ENCODE measurements at places on chromosomes 2 and 18. TPM values are rescaled to one million over a fixed set of nuclear protein-coding genes. Genes with fewer than 3 reads are reported as not detected.
A peak's percentile ranks its signal among the peaks of the same experiment; 100 is the strongest.

- no peak for DNase-seq
Measured at GRCh38 chr2:134594399-134594798, 124.4 kb downstream of the TMEM163 start.

DYTN gene
- polyA plus RNA-seq: not detected

DNA sequence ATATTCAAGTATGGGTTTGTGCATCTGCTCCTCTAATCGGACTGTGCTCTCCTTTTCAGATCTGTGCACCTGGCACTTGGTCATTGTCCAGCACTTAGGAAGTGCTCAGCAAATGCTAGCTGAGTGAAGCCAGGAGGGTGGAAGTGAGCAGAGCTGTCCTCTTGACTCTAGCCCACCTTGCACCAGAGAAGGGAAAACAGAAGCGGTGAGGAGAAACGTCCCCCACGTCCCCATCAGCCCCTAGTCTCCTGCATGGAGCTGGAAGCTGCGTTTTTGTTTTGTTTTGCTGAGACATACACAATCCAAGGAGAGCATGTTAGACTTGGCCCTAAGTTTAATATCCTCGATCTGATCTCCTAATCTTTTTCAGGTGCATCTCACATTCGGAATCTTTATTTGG, 73.6 kb downstream of the EN1 start:
- DNase-seq: no peak

- no peak for DNase-seq
Measured at GRCh38 chr2:97931118-97931857, 64.5 kb downstream of the TMEM131 start.

ABCG5 gene
- not detected for polyA plus RNA-seq

DNA sequence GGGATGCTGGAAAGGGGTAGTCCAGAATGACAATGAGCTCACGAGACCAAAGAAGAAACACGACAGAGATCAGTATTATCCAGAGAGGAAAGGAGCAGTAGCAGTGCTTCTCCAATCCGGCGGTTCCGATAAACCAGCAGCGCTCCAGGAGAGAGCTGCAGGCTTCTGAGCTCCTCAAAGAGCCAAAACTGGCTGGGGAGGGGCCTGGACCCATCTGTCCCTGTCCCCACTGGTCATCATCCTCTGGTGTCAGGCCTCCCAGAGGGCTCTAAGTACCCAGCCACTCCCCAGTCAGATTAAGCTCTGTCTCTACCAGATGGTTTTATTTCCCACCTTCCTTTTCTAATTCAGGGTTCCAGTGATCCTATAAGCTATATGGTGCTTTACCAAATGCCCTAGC, 23.2 kb downstream of the DNAJC27 start:
- DNase-seq: no peak

GRCh38 chr2:173692068-173692467, 273.1 kb downstream of the SP3 start:
- peak; percentile 73 for DNase-seq

OBSL1 gene
- 183 TPM for polyA plus RNA-seq

KLHL41 gene
- polyA plus RNA-seq: 3,726 TPM

DNA sequence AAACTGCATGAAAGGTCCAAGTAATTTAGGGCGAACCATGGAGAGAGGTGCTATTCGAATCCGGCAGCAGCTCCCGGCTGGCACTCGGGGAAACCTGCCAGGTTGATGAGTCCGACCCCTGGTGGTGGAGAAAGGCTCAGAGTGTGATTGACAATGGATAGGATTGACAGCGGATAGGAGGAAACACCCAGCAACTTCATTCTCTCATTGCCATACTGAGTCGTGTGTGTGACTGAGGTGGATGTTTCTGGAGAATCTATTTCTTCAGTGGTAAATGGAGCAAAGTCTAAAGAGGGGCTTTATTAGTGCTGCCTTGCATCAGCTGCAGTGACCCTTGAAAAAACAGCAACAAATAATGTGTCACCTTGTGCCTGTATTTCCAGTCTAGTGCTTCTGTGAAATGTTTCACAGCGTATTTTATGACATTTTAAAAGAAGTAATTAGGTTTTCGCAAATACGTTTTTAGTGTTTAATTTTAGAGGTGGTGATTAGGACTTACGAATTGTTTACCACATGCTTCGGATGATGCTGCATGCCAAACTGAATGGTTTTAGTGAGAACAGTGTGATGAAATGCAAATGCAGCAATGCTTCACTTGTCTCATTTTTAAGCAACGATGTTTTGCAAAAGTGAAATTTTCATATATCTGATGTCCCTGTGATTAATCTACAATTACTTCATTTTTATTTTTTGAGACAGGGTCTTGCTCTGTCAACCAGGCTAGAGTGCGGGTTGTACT, 102.0 kb downstream of the DCDC2C start:
- no peak for DNase-seq

C1GALT1C1L gene
- 1.3 TPM for polyA plus RNA-seq

DNA sequence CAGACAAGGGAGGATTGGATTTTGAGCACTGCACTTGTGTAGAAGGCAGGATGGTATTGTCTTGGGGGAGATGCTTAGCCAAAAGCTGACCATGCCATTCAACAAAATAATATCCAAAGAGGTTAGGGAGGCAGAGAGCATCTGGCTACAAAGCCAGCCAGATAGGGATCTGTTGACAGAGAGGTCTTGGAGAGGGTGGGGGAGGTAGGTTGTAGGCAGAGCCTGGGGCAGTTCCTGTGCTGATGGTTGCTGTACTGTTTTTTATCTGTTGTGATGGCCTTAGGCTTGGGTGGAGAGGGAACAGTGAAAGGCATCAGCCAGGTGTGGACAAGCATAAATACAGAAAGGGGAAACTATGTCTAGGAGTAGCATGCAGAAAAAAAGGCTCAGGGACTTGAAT, 100.9 kb downstream of the AQP4 start:
- no peak for DNase-seq

DNA sequence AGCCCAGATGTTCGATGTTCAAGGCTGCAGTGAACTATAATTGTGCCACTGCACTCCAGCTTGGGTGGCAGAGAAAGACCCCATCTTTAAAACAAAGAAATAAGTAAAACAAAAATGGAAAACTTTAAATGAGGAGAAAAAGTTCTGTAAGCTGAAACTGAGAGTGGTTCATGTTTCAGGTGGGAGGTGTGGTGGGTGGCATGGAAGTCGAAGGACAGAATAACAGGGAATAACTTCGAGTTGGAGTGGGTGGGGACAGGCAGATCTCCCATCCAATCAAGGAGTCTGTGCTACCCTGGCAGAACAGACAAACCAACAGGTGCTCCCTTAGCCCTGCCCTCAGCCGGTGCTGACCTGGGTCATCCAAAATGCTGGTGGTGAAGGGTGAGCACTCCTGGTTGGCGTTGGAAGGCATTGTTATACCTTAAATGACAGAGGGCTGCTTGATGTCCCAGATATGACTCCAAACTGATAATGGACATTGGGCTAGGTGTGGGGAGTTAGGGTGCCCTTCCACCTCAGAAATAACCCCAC, 328.4 kb downstream of the DYSF start:
- DNase-seq: no peak

DNA sequence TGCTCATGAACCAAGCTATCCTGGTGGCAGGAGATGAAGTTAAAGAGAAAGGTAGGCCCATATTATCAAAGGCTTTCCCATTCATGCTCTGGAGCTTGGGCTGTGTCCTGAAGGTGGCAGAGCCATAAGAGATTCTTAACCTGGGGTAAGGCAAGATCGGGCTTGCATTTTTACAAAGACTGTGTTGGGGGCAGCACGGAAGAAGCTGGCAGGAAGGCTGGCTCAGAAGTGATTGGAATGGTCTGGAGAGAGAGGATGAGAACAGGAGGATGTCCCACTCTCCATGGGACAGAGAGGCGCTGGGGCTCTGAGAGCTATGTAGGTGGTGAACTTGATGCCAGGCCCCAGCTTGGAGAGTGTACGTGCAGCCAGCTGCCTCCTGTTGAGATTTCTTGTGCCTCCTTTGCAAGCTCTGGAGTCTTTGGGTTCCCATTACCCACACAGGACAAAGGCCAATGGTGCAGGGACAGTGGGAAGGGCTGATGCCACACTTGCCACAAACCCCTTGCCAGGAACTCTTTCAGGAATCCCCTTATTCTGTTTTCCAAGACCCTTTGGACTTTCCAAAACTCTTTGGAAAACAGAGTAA, 40.6 kb upstream of the FZD5 start:
- no peak for DNase-seq

MLPH gene
- 0.85 TPM for polyA plus RNA-seq

DNA sequence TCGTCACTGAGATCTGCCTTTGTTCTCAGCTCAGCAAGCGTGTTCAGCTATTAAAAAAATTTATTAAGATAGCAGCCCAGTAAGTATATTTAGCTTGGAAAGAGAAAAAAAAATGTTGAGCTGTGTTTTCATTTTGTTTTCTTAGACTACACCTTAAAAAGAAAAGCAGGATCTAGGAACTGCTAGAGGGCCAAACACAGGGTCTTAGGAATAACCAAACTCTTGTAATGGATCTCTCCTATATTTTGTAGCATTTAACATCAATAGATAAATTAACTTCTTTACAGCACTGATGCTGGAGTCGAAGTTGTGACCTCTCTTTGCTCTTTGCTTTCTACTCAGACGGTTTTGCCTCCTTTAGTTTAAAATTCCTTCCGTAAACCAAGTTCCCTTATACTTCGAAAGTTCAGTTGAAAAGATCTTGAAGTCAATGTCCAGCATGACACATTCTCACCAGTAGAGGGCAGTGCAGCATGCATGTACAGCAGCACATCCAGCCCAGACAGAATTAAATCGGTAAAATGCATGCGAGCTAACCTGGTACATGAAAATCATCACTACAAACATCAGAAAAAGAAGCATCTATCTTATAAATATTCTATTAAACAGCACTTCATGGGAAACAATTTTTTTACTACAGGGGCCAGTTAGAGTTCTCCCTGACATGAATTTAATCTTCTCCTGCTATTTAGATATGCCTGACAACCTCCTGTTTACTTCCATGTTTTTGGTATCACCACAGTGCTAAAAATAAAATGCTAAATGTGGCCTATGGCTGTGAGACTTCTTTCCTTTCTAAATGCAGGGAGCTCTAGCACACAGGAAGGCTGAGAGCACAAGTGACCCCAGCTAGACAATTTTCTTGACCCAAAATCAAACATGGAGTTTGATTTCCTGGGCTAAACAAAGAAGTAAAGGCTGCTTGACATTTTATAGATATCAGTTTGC, 48.2 kb upstream of the MAP3K20 start:
- DNase-seq: peak; percentile 91

ABCG8 gene
- polyA plus RNA-seq: 0.10 TPM

SNED1 gene
- 5.1 TPM for polyA plus RNA-seq

POTEC gene
- polyA plus RNA-seq: not detected

TEKT4 gene
- not detected for polyA plus RNA-seq

GRCh38 chr18:11146947-11147345, 2.4 kb downstream of the PIEZO2 start:
- DNase-seq: no peak

DNA sequence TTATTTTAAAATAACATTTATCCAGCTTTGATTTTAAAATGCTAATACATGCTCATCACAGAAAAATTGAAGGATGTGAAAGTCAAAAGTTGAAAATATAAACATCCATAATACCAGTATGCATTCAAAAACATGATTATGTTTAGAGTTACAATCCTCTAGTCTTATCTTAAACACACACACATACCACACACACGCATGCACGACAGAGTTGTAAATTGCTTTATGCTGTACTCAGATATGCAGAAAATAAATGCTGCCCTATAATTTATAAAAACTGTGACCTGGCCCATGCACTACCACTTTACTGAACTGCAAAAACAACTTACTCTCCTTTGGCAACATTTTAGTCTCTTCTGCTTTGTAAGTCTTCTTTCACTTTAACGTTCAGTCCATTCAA, 793.0 kb upstream of the FANCL start:
- DNase-seq: no peak

DNA sequence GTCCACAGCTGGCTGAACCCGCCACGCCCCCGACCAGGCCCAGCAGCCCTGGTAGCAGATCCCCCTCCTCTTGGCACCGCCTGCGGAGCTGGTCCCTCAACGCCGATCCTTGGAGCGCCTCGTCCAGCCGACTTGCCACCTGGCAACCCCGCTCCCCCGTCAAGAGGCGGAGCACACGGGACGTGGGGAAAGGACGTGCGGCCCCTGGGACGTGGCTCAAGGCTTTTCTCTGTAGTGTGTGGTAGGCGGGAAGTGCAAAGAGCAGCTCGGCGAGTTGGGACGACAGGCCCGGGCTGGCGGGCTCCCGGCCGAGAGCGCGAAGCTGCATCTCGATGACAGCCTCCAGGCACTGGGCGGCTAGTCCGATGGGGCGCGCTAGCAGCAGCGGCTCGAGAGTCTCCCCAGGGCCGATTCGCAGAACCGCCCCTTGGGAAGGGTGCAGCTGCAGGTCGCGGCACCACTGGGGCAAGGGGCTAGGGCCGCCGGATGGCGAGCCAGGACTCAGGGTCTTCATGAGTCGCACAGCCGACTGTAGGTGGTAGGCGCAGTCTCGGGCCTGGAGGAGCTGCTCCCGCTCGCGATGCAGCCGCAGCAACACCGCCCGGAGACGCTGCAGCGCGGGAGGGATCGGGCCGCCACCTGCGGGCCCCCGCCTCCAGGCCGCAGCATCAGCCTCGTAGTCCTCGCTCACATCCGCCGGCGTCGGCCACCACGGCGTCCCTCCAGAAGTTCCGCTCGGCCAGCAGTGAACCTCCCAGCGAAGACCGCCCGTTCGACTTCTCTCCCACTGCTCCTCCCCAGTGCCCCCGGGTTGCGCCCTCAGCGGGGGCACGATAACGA, 617 bp downstream of the CCDC142 start:
- DNase-seq: no peak

DNA sequence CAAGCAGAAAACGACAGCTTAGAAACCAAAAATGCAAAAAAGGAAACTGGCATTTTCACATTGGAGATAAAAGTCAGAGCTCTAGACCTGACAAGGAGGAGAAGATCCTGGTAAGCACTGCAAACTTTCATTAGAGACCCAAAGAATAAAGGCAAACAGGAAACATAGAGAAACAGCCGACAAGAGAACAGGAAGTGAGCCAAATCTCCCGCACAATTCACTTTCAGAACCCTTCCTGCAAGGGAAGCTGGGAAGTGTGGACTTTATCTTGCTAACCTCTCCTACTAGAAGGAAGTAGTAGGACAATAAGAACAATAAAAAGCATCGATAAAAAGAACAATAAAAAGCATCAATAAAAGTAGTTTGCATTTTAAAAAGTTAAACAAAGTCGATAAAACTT, 417.8 kb upstream of the SPHKAP start:
- DNase-seq: no peak

DNA sequence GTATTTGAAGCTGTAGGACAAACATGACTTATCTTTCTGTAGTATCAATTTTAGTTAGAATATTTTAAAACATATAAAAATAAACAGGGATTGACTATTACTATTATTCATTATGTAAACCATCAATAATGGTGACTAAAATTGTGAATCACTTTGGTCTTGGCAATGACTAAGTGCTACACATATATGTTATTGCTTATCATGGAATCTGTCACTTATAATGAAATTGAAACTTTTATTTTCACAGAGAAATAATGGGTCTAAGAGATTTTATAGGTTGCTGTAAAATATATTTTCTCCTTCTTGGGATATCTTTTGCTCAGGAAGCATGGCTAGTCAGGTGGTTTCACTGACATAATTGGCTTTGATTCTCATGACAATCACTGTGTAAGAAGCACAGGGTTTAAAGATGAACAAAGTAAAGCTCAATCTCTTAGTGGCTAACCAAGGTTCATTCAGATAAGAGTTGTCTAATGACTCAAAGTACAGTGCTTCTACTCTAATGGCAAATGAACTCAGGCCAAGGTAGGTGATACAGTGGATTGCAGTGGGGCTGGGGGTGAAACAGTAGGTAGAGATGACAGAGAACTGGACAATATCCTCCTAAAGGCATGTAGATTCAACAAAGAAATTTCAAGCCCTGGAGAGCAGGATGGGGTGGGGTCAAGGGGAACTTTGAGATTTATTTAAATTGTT, 98.6 kb upstream of the FANCL start:
- no peak for DNase-seq

ZNF892 gene
- polyA plus RNA-seq: 2.4 TPM

ITGA4 gene
- 27.1 TPM for polyA plus RNA-seq

KIF1A gene
- polyA plus RNA-seq: 4.4 TPM

Measured in hindlimb muscle (tissue), 1 donor.